ENCODE measurements at places on chromosomes 2 and 18.

- H3K4me1 ChIP-seq: no peaks in the 10 kb centered on the region
- H3K36me3 ChIP-seq: peaks cover 42% of the 10 kb centered on the region
- no peak overlapping the region for H3K4me3 ChIP-seq
- H3K27ac ChIP-seq: no peak overlapping the region
- no peak for DNase-seq
Measured at GRCh38 chr2:151423760-151424159, 14.1 kb downstream of the RIF1 start.

DNA sequence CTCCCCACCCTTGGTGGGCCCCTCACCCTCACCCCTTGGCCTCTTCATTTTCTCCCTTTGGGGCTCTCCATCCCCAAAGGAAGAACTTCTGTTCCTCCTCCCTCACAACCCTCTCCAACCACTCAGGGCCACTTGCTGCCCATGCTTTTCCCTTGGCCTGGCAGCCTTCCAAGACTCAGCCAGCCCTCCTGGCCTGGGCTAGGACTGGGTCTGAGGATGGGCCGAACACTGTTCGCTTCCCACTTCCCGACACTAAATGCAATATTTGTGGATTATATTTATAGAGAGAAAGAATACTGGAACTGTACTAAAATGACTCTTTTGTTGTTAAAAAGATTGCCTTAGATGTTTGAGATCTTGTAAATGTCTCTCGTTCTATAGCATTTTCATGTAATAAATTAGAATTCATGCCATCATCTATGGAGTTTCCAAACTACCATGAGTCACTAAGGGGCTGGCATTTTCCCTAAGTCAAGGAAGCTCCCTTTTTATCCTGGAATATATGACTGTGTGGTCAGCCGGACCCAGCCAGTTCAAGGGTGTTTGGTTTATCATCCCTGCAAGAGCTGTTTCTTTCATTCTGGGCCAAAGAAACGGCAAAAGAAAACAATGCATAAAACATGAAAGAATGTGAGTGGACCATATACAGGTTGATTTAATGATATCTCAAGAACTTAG is 3.8 kb downstream of the CXCR2 start:
- H3K36me3 ChIP-seq: no peaks in the 10 kb centered on the region
- peaks cover 68% of the 10 kb centered on the region for H3K27me3 ChIP-seq
- DNase-seq: peak; percentile 43
- H3K27ac ChIP-seq: no peak overlapping the region
- no peaks in the 10 kb centered on the region for H3K4me1 ChIP-seq

- no peak overlapping the region for H3K27ac ChIP-seq
- no peaks in the 10 kb centered on the region for H3K36me3 ChIP-seq
- peak; percentile 16 for DNase-seq
- H3K4me1 ChIP-seq: no peaks in the 10 kb centered on the region
- no peaks in the 10 kb centered on the region for H3K27me3 ChIP-seq
Measured at GRCh38 chr18:29378651-29379136, 1201.8 kb upstream of the CDH2 start.

GRCh38 chr18:48827291-48828193 is 123.2 kb downstream of the SMAD7 start:
- H3K4me1 ChIP-seq: peaks cover 55% of the 10 kb centered on the region
- peaks cover 14% of the 10 kb centered on the region for H3K36me3 ChIP-seq
- DNase-seq: peak; percentile 80
- peak overlapping the region; percentile 90 for H3K27ac ChIP-seq
- H3K4me3 ChIP-seq: peak overlapping the region; percentile 1

DNA sequence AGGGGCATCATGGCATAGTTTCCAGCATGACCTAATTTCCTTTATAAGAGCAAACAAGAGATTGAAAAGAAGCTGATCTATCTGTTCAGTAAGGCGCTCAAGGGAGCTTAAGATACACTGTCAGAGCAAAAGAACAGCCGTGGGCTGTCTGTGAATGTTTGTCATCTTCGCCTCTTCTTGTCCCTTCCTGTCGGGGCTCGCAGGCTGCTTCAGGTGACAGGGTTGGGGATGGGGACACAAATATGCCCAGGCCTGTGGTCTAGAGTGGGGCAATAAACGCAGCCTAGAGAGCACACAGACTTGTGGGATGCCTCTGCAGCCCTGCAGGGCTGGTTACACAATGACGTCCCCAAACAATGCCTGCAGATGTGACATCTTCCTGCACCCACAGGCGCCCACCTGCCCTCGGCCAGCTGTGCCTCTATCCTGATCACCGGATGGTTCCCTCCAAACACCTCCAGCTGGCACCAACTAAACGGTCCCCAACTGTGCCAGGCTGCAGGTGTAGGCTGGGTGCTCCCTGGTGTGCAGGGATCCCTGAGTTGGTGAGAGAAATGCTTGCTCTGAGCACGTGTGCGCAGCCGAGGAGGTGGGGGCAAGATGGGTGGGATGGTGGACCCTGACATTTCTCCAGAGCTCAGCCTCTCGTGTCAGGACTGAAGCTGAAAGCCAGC is 72.8 kb downstream of the EDAR start:
- H3K27me3 ChIP-seq: peaks cover 27% of the 10 kb centered on the region
- no peaks in the 10 kb centered on the region for H3K36me3 ChIP-seq
- DNase-seq: no peak
- no peak overlapping the region for H3K4me3 ChIP-seq

GRCh38 chr2:38978296-38978903 is 88.7 kb downstream of the ARHGEF33 start:
- 0 out of 2 replicates have a peak, but pooled peaks cover 12% of the 10 kb centered on the region for H3K36me3 ChIP-seq
- no peak overlapping the region for H3K27ac ChIP-seq
- no peak overlapping the region for H3K4me3 ChIP-seq
- H3K27me3 ChIP-seq: no peaks in the 10 kb centered on the region

GRCh38 chr2:52536929-52537460 is 1230.6 kb upstream of the CHAC2 start:
- H3K27ac ChIP-seq: no peak overlapping the region
- no peaks in the 10 kb centered on the region for H3K36me3 ChIP-seq
- H3K4me1 ChIP-seq: no peaks in the 10 kb centered on the region

GRCh38 chr18:8367217-8367988 is 241.8 kb upstream of the RAB12 start:
- peak overlapping the region; percentile 47 for H3K4me3 ChIP-seq
- H3K36me3 ChIP-seq: no peaks in the 10 kb centered on the region
- DNase-seq: peak; percentile 38
- H3K4me1 ChIP-seq: peaks cover 13% of the 10 kb centered on the region
- H3K27me3 ChIP-seq: no peaks in the 10 kb centered on the region
- no peak overlapping the region for H3K27ac ChIP-seq

- peaks cover 81% of the 10 kb centered on the region for H3K27me3 ChIP-seq
- no peak overlapping the region for H3K27ac ChIP-seq
- no peaks in the 10 kb centered on the region for H3K36me3 ChIP-seq
- DNase-seq: peak; percentile 82
Measured at GRCh38 chr2:218979846-218980734, 4.9 kb downstream of the FEV start.

GRCh38 chr2:188291617-188292347 is at the start of gene GULP1:
Gene GULP1 (plus strand): TSS chr2:188291874. CDS start chr2:188477703, 185,829 bp downstream.
- peak; percentile 87 for DNase-seq
- peak within 1 kb of the TSS; percentile 90 for H3K4me3 ChIP-seq
- H3K36me3 ChIP-seq: no peaks in the 10 kb centered on the region
- peak within 1 kb of the TSS; percentile 28 for H3K27ac ChIP-seq
- no peaks in the 10 kb centered on the region for H3K27me3 ChIP-seq
- H3K4me1 ChIP-seq: peaks cover 21% of the 10 kb centered on the region

- H3K4me1 ChIP-seq: no peaks in the 10 kb centered on the region
- no peak for DNase-seq
- H3K27me3 ChIP-seq: no peaks in the 10 kb centered on the region
- no peak overlapping the region for H3K4me3 ChIP-seq
- no peaks in the 10 kb centered on the region for H3K36me3 ChIP-seq
- no peak overlapping the region for H3K27ac ChIP-seq
Measured at GRCh38 chr2:16152071-16152927, 211.9 kb downstream of the MYCN start.

DNA sequence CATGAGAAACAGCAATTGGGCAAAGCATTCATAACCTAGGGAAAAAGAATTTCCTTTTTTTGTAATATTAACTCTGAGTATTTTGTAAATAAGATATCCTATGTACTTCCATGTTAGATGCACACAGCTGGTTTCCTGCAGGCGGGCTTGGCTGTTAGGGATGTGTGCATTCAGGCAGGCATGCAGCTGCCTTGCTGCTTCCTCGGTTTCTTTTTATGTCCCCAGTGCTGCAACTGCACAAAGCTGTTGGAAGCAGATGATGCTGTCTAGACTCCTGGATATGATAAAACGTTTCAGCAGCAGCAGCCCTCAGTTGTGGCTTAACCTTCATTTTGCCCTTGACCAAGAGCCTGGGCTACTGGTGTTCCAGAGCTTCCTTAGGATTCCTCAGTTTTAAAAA is 89.4 kb upstream of the EML6 start:
- H3K36me3 ChIP-seq: peaks cover 52% of the 10 kb centered on the region
- no peaks in the 10 kb centered on the region for H3K27me3 ChIP-seq
- H3K27ac ChIP-seq: peak overlapping the region; percentile 72
- no peak for DNase-seq
- H3K4me3 ChIP-seq: no peak overlapping the region

GRCh38 chr2:98749066-98749450 is 18.1 kb upstream of the MGAT4A start:
- no peak for DNase-seq
- H3K4me3 ChIP-seq: no peak overlapping the region
- no peaks in the 10 kb centered on the region for H3K4me1 ChIP-seq
- no peaks in the 10 kb centered on the region for H3K36me3 ChIP-seq

DNA sequence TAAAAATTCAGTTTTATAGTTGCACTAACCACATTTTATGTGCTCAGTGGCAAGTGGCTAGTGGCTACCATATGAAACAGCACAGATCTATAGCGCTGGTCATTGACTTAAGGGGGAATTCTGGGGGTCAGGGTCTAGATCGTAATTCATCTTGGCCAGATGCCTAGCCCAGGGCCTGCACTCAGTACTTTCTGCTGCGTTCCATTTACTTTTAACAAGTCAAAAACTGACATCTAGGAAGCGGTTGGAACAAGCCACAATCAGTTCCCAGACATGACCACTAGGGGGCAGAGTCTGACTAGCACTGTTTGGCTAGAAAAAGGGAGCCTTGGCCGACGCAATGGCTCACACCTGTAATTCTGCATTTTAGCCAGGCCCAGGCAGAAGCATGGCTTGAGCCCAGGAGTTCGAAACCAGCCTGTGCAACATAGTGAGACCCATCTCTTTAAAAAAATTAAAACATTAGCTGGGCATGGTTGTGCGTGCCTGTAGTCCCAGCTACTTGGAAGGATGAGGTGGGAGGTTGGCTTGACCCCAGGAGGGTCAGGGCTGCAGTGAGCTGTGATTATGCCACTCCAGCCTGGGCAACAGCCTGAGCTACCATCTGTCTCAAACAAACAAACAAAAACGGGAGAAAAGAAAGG is 9.0 kb upstream of the TMBIM1 start:
- no peaks in the 10 kb centered on the region for H3K4me1 ChIP-seq
- peak; percentile 78 for DNase-seq
- no peak overlapping the region for H3K27ac ChIP-seq
- H3K36me3 ChIP-seq: no peaks in the 10 kb centered on the region
- no peak overlapping the region for H3K4me3 ChIP-seq

DNA sequence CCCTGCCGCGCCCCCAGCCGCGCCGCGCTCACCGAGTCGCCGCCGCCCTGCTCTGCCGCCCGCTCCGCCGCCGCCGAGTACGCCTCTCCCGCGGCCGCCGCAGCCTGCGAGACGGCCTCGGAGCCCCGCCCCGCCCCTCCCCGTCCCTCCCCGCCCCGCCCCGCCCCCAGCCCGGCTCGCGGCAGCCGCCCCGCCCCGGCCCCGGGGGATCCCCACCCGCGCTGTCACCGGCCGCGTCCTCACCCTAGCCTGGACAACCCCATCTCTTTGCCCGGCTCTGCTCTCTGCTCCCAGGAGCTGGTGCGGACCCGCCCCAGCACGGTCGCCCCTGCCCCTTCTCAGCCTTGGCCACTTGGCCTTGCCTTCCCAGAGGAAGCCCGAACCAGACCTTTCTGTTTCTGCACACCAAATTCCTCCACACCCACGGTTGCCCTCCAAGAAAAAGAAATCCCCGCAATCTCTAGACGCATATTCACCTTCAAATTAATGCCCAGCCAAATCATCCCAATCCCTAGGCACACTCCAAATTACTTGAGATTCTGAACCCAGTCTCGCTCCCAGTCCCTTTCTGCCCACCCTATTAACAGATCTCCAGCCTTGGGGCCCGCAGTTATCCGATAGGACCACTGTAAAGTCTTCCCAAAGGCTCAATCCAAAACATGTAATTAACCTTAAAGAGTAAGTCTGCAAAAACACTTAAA is at the start of gene CYRIA:
Gene CYRIA, minus strand, starts transcription at position 87 of the 701 bp plus-strand sequence. CDS start 77,715 bp downstream, outside the sequence.
- peak within 1 kb of the TSS; percentile 55 for H3K4me3 ChIP-seq
- H3K4me1 ChIP-seq: no peaks in the 10 kb centered on the region
- DNase-seq: peak; percentile 61
- peaks cover 57% of the 10 kb centered on the region for H3K27me3 ChIP-seq
- H3K27ac ChIP-seq: no peak within 1 kb of the TSS

All from GM23248 (cell line).